ENCODE measurements at places on chromosomes 7 and 10.

- DNase-seq: no peak
Measured at GRCh38 chr10:124717041-124717757, 27.0 kb downstream of the FAM53B start.

DNA sequence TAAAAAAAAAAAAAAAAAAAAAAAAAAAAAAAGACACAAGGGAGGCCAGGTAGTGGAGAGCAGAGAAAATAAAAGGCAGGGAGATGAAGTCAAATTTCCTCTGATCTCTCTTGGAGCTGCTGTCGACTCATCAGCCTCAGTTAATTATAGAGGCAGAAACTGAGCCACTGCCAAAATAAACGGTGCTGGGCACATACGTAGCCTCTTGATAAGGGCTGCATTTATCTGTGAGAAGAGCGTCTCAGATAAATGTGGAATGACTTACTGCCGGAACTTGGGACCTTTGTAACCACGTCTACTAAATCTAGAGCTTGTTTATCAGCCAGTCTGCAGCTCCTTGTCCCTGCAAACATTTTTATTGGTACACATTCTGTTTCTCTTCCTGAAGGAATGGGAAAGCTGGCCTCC, 162.3 kb downstream of the BAMBI start:
- no peak for DNase-seq

DNA sequence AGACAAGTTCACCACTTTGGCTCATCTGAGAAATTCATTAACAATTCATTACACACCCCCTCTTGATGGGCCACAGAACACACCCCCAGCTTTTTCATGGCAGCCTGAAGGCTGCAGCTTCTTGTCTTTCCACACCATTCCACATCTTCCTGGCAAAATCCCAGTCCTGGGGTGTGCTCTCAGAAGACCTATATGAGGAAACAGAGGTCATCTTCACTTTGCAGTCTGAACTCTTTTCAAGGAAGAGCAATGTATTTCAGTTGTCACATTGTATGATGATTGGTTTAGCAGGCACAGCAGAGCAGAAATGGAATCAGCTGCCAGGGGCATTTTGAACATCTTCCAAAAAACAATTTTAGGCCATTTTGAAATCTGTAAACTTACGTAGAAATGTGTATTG, 7.8 kb upstream of the LRRC27 start:
- no peak for DNase-seq

GRCh38 chr10:86253091-86254072, 113.2 kb downstream of the GRID1 start:
- DNase-seq: no peak

DNA sequence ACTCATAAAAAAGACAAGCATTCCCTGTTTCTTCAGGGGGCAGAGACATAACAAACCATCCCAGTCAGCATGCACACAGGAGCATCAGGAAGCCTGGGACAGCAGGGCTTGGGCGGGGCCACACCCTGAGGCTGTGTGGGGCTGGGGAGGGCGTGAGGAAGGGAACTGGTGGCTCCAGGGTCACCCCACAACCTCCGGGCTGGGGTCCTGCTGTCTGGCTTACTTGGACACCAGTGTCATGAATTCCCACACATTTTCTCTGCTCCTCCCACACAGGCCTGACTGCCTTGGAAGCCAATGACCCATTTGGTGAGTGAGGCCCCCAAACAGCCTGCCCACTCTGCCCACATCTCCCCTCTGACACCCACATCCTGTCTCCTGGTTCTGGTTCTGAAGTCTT, 2.8 kb downstream of the FXYD4 start:
- no peak for DNase-seq
